ENCODE measurements at places on chromosomes 3 and 15.

GRCh38 chr15:74006774-74007639 is 12.5 kb downstream of the PML start:
- no peak for DNase-seq

- no peak for DNase-seq
Measured at GRCh38 chr3:182683858-182684257, 109.4 kb upstream of the ATP11B start.

- no peak for DNase-seq
Measured at GRCh38 chr3:57081173-57081572, 20.7 kb downstream of the SPATA12 start.

DNA sequence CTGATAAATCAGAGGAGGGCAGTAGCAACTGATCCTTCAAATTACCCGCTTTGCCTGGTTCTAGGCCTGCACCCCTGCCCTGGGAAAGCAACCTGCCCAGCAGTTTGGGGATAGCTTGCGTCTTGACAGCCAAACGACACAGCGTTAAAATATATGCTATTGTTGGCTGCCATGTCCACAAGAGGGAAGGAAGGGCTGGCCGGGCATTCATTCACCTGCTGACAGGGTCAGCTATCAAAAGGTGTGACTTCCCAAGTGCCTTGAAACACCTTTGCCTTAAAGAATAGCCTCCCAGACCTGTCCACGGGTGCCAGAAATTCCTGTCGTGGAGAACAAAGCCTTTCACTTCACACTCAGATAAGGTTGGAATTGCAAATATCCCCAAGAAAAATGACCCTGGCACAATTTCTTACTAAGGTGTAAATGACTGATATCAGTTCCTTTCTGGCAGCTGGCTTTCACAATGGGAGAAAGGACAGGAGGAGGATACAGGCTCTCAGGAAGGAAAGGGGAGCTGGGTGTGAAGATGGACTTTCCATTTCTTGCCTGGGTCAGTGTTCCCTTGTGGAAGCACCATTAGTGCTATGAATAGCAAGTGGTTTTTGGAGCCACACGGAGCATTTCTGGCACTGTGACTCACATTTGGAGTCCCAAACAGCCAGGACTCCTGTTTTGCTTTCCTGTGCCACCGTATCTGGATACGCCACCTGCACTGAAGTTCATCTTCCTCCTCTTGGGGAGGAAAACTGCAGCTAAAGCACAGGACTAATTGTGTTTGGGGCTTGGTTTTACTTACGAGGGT is 19.2 kb downstream of the ALDH1A3 start:
- DNase-seq: no peak

- no peak for DNase-seq
Measured at GRCh38 chr3:127899766-127900165, 15.3 kb upstream of the KBTBD12 start.

DNA sequence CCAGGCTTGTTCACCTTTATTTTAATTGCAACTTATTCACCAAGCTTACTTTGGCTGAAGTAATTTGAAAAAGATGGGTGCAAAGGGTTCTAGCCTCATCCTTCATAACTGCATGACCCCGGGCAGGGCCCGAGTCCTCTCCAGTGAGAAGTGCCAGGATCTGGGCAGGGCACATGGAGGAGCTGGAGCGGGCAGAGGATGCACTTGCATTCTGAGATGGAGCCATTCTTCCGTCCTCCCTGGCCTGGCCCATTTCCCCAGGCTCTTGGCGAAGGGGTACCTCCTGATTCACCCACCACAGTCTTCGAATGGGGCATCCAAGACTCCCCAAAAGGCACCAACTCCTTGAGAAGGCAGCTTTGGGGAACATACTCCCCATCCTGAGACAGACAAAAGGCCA is 22.5 kb upstream of the PLXND1 start:
- no peak for DNase-seq

DNA sequence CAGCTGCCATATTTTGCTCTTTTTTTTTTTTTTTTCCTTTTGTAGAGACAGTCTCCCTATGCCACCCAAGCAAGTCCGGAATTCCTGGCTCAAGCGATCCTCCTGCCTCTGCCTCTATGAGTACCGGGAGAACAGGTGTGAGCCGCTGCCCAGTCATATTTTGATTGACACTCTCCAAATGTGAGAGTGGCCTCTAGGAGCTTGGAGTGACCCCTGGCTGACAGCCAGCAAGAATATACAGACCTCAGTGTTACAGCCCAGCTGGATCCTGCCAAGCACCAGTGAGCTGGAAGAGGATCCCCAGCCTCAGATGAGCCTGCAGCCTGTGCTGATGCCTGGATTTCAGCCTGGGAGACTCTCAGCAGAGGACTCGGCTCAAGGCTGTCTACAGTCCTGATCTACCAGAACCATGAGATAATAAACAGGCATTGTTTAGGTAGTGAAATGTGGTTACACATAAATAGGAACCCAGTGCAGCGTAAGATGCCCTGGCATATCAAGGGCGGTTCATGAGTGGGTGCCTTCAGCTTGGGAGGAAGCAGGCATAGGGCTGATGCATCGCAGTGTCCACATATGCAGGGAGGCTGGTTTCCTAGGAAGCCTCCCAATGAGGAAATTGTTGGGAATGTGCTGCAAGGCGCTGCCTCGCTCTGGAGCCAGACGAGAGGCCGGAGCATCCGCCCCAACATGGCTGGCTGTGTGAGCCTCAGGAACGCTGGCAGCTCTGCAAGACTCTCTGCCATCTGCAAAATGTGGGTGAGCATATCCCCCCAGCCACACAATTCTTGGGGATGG is 38.9 kb upstream of the ATP10A start:
- no peak for DNase-seq

GRCh38 chr15:55402707-55403106 is 5.5 kb downstream of the CCPG1 start:
- DNase-seq: no peak

DNA sequence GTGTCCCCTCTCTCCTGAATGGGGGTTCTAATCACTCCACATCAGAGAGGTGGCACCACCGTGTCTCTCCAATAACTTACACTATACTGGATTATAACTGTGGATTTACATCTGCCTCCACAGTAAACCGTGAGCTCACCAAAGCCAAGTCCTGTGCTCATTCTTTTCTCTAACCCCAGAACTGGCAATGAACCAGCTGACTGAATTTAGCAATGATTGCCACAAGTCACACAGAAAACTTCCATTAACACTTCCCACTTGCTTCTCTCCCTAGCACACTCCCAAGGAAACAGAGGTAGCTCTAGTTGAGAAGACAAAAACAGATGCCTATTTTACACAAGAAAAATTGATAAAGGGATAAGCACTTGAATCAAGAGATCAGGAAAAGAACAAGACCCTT is 361.3 kb downstream of the ULK4 start:
- no peak for DNase-seq

GRCh38 chr15:70539912-70540530 is 223.3 kb downstream of the UACA start:
- DNase-seq: no peak

- DNase-seq: no peak
Measured at GRCh38 chr3:23928524-23928923, 11.6 kb downstream of the RPL15 start.

DNA sequence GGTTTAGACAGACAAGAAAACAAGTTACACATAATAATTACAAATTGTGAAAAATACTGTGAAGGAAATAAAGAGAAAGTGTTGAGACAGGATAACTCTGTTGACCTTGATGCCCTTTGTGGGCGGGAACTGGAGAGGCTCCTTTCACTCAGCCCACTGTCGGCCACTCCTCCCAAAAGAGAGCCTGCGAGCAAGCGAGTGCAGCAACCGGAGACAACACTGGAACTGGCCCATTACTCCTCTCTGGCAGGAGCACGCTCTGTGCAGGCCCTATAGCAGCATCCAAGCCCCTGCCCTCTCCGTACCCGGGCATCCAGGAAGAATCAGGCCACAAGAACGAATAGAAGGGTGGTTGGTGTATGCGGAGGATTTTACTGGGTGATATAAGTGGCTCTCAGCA is 16.2 kb upstream of the DUT start:
- no peak for DNase-seq

DNA sequence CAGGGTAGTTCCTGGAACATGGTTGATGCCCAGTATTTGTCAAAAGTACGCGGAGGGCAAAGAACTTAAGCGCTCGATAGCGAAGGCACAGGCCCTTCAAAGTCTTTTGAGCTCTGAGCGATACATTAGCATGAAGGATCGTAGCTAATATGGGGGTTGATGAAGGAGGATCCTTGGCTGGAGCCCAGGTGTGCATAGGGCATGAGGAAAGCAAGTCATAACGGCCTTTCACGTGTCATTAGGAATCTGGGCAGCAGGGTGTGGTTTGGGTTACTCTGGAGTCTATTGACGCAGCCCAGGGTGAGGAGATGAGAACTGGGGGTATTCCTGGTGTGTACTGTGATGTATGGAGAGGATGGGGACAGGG is 31.7 kb downstream of the SPINK8 start:
- DNase-seq: peak; percentile 26

DNA sequence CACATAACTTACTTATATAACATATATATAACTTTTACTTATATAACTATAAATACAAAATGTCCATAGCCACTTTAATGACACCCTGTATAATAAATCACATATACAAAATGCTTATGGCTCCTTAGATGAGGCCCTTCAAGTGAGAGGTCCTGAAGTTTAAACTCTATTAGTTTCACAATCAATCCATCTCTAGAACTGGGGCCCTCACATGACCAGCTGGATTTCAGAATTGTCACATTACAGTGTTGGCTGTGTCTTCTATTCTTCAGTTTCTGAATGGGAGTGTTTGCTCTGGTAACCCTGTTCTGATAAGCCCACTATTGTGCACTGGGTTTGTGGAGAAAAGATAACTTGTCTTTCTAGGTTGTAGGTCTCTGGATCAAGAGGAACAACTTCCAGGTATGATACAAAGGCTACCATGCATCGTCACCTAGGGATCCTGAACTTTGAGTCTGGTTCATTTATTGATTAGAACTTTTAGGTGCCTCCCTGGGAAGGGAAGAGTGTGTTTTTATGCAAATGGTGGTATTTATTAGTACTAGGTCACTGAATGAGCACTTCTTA is 107.9 kb downstream of the DNAH12 start:
- DNase-seq: no peak

- DNase-seq: no peak
Measured at GRCh38 chr3:126896067-126896441, 86.9 kb upstream of the PLXNA1 start.

DNA sequence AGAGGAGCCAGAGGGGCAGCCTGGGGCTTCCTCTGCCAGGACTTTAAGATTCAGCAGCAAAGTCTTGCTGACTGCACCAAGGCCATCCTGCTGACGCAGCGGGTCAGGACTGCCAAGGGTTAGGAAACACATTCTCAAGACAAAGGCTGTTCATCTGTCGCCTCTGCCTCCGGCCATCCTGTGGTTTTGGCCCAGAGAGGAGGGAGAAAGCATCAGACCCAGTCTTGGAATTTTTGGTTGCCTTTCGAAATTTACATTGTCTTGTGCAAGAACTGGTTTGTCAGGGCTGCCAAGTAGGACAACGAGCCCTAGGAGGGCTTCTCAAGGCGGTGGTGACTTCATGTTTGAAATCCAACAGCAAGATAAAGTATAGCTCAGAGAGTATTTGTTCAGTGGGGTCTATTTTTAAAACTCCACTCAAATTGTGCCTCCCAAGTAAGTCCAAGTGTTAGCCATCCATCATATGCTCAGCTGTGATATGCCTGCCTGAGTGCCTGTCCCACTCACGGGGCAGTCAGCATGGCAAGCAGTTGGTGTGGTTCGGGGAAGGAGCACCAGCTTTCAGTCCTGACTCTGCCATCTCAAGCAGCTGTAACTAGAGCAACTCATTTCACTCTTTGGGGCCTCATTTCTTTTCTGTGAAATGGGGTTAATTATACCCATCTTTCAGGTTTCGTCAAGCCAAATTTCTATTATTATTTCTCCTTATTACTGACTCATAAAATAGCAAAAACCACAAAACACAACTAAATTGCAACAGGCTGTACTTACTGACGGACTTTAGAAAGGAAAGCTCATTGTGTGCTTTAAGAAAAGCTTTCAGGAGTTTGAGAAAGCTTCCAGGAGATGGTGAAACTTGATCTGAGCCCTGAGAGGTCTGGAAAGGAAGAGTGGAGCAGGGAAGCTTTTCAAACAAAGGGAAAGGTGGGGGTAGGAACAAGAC is 42.4 kb upstream of the RHO start:
- DNase-seq: no peak

- no peak for DNase-seq
Measured at GRCh38 chr3:853489-853888, 239.3 kb upstream of the CNTN6 start.

- DNase-seq: no peak
Measured at GRCh38 chr3:28900301-28900700, 380.6 kb upstream of the RBMS3 start.

GRCh38 chr3:172770382-172770781 is 19.9 kb downstream of the ECT2 start:
- DNase-seq: no peak

DNA sequence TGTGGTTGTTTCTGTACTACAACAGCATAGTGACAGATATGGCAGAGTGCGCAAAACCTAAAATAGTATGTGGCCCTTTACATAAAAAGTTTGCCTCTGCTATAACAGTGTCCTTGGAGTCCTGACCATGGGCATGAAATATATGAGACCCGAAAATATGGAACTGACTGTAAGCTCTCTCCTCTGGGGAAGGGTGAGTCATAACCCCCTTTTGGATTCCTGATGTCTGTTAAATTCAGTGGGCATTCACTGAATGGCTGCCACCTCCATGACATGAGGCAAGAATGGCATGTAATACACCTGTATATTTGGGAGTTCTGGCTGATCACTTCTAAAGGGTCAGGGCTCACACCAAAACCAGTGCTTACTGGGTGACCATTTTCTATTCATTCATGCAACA is 6.1 kb downstream of the TBC1D2B start:
- no peak for DNase-seq

GRCh38 chr15:52709187-52709981 is 30.2 kb upstream of the ATOSA start:
- DNase-seq: no peak

GRCh38 chr3:151386056-151386455 is 1.5 kb upstream of the P2RY12 start:
- DNase-seq: no peak

DNA sequence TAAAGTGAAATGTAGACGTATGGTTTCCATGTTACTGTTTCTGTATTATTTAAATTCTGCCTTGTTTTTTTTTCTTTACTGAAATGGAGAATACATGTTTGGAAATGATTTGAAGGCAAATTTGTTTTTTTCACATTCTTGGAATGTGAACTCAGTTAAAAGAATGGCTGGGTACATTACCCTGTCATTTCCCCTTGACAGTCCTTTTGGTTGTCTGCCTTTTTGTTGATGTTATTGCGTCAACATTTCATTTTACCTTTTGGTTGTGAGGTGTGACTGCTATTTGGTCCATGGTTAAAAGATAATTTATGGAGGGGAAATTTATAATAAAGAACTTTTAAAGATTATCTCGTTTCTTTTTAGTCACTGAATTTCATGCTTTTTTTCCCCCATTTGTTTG is 3.2 kb upstream of the GPR171 start:
- no peak for DNase-seq

- no peak for DNase-seq
Measured at GRCh38 chr3:193819117-193820010, 226.4 kb downstream of the OPA1 start.

GRCh38 chr3:127746400-127747057 is 73.8 kb downstream of the ABTB1 start:
- DNase-seq: no peak
